SW480 (cell line): ENCODE measurements at places on chromosomes 3 and 15.

GRCh38 chr3:185351396-185351795, 11.5 kb upstream of the MAP3K13 start:
- DNase-seq: no peak

GRCh38 chr3:38151667-38152265, 13.3 kb downstream of the MYD88 start:
- DNase-seq: peak; percentile 88

DNA sequence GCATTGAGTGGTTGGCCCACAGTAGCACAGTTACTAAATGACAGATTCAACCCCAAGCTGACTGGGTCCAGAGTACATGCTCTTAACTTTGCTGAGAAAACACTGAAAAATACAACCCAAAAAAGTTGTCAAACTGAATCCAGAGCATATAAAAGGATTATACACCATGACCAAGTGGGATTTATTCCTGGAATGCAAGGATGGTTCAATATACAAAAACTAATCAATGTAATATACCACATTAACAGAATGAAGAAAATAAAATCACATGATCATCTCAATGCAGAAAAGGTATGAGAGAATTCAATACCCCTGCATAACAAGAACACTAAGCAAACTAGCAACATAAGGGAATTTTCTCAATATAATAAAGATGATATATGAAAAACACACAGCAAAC, 98.5 kb downstream of the STAG1 start:
- no peak for DNase-seq

- DNase-seq: peak; percentile 57
These were observed 4.6 kb upstream of the VGLL3 start for GRCh38 chr3:86995537-86995936.

DNA sequence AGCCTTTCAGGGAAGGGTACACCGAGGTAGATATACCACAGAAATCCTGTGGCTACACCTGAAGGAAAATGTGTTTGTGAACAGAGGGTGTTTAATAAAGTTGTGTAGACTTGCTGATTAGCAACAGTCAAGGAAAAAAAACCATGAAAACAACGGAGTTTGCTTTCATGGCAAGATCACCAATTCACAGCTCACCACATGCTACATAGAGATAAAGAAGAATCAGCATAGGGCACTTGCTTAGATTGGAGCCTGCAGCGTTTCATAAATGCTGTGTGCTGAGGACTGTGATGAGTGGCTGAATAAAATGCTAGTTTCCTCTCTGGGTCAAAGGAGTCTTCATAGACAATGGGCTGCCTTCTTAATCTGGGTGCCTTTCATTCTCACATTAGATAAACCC, 257.6 kb downstream of the SLC9A9 start:
- DNase-seq: no peak

- DNase-seq: no peak
These were observed 88.0 kb downstream of the HMG20A start for GRCh38 chr15:77508541-77509243.

DNA sequence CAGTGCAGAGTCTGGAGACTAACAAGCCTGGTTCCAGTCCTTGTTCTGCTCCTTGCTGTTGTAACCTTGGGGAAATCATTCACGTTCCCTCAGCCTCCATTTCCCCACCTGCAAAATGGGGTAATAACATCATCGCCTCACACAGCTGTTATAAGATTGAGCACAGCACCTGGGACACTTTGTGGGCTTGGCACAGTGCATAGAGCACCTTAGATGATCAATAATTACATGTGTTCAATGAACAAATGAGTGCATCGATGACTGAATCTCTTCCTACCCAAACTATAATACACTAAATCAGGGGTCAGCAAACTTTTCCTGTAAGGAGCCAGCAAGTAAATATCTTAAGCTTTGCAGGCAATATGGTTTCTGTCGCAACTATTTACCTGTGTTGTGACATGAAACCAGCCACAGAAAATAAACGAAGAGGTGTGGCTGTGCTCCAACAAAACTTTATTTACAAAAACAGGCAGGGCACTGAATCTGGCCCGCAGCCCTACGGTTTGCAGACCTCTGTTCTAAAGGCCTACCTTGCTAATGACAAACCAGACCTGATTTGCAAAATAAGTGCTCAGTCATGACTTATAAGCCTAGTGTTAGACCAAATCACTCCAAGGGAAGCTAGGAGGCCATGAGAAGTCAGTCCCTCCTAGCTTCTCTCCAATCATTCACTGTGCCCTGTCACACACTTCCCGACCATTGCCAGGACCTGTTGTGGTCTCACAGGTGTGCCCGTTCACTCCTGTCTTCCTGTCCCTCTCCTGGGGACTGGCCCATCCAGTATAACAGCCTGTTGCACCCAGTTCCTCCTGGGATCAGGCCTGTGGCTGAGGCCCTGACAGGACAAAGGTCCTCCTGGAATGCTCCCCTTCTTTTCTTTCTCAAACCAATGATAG, 149.4 kb upstream of the WNT5A start:
- DNase-seq: no peak

GRCh38 chr15:70149667-70150404, 52.1 kb upstream of the TLE3 start:
- DNase-seq: no peak

DNA sequence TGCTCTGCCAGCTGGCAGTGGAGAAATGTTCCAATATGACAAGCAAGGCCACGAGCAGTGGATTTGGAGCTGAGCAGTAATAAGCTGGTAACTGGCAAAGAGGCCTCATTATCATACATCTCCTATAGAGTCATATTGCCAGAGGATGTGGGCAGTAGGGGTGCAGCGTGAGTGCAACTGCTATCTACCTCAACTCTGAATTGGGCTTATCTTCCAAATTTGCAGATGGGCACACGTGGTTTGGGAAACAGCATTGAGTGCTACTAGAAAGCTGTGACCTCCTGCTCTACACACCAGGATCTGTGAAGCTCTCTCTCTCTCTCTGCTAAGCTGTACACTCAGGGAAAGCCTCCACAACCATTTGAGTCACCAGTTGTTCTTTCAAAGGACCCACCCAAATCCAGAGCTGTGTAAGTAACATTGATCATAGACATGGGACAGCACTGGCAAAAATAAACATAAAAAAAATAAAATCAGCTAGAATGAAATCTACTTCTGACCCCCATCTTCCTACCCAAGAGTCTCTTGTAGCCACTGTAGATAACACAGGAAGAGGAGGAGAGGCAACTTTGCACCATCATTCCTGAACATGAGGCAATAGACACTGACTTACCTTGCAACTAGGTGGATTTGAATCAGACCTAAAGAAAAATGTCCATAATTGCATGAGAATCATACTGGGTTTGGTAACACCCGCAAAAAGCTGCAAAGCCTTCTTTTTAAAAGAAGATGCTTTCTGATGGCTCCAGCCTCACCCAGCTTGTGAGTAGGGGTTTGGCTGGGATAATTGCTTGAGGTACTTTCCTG, 82.9 kb upstream of the THBS1 start:
- DNase-seq: no peak

DNA sequence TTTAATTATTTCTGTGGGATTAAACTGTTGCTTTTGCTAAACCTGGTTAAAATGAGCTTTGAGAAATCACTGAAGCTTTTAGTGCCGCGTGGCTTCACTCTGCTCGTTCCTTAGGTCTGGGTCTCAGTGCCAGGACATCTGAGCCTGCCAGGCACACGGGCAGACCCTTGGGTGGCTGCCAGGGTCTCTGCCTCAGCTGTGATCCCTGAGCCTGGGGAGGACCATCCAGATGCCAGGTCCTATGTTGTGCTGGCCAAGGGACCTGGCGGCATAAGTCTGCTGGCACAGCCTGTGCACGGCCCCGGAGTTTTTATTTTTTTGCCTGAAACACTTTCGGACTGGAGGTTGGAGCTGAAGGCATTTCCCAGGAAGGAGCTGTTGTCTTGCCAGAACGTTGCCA, 328.1 kb downstream of the LRTM1 start:
- DNase-seq: no peak

- DNase-seq: no peak
These were observed 36.6 kb downstream of the MKRN3 start for GRCh38 chr15:23602124-23602523.

- DNase-seq: no peak
These were observed 144.7 kb upstream of the GADL1 start for GRCh38 chr3:31039145-31039544.

GRCh38 chr3:47347217-47347801, 33.5 kb upstream of the PTPN23 start:
- peak; percentile 9 for DNase-seq

- DNase-seq: peak; percentile 29
These were observed 463.3 kb downstream of the MAGI1 start for GRCh38 chr3:65575376-65575840.

DNA sequence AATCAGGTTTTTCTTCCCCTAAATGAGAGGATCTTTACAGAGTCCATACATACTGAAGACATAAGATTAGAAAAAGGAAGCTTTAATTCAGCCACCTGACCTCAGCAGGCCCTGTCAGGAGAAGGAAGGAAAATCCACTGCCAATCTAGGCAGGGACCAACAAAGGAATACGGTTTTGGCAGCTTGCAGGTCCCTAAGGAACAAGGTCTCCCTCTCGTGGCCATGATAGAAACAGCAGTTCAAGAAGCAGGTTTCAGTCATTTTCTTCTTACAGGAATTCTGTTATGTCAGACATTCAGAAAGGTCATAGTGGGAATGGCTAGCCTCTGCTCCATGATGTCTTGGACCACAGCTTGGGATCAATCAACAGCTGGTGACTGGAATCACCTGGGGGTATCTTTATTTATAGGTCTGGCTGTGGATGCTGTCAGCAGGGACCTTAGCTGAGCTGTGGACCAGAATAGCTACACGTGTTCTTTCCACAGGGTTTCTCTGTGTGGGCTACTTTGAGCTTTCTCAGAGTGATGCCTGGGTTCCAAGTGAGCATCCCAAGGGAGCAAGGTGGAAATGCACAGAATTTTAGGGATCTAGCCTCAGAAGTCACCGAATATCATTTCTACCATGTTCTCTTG, 9.4 kb upstream of the CMSS1 start:
- DNase-seq: peak; percentile 59

GRCh38 chr15:98904544-98904943, 103.0 kb downstream of the PGPEP1L start:
- DNase-seq: peak; percentile 60
